Activated CD8-positive, alpha-beta memory T cell treated with anti-CD3 and anti-CD28 coated beads, Interleukin-2, amount 50 U/mL, for 4 hours (primary cell): ENCODE measurements at places on chromosomes 1 and 21.

GRCh38 chr21:20592463-20592862 lies 405.7 kb upstream of the NCAM2 start:
- no peak for DNase-seq

GRCh38 chr1:186569856-186570255 lies 108.9 kb upstream of the PDC start:
- DNase-seq, result no peak

GRCh38 chr1:186456729-186457255 lies 4.1 kb downstream of the PDC start:
- DNase-seq, result no peak

DNA sequence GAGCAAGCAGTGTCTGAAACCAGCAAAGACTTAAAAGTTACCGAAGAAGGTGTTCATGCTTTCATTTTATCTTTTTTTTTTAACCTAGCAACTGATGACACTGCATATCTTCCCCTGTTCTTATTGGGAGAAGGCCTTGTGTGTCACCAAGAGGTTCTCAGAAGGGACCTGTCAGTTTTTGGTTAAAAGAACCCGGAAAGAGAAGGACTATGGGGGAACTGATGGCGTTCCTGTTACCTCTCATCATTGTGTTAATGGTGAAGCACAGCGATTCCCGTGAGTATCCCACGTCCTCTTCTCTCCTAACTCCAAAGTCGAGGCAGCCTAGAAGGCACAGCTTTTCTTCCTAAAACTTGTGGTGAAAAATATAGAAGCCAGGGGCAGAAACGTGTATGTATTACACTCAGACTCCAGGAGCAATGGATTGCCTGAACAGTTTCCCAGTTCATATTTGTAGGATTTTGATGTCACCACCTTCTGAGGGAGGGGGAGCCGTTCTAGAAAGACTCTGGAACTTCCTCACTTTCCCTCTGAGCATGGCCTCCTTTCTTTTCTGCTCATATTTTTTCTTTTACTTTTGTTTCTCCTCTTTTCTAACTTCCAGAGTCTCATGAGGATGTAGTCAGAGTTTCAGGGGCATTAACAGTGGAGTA lies at the start of gene MR1:
Gene MR1 (plus strand): TSS at position 185 of the 653 bp plus-strand sequence. CDS start 25 bp downstream, at position 210.
- no peak for DNase-seq

GRCh38 chr1:74780594-74780993 lies 47.6 kb downstream of the TYW3 start:
- DNase-seq, result no peak

DNA sequence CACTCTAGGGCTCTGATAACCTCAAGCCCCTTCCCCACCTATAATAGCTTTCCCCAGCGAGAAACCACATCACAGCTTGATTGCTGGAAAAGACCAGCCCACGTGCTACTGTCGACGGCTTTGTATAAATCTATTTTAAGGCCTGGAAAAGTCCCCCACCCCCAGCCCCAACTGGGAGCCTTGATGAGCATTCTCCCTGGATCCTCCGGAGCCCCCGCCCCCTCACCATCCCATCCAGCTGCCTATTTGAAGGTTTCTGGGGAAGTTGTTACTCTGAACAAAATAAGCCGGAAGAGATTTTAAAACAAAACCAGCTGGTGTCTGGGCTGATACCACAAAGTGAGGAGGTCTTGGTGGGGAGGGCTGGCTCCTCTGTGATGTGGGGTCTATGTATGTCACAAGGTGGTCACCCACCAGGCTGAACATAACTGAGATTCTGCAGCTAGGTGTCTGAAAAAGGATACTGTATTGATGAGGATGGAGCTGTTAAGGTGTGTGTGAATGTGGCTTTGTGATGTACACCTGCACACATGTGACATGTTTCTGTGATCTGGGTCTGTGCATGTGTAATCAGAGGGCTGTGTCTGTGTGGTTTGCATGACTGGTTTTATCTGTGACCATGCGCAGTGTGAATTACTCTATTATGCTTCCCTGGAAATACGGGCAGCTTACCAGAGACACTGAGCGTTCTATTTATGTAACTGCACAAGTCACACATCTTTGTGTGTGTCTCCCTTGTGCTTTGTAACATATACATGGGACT lies 25.0 kb downstream of the RIMS3 start:
- DNase-seq, result no peak

DNA sequence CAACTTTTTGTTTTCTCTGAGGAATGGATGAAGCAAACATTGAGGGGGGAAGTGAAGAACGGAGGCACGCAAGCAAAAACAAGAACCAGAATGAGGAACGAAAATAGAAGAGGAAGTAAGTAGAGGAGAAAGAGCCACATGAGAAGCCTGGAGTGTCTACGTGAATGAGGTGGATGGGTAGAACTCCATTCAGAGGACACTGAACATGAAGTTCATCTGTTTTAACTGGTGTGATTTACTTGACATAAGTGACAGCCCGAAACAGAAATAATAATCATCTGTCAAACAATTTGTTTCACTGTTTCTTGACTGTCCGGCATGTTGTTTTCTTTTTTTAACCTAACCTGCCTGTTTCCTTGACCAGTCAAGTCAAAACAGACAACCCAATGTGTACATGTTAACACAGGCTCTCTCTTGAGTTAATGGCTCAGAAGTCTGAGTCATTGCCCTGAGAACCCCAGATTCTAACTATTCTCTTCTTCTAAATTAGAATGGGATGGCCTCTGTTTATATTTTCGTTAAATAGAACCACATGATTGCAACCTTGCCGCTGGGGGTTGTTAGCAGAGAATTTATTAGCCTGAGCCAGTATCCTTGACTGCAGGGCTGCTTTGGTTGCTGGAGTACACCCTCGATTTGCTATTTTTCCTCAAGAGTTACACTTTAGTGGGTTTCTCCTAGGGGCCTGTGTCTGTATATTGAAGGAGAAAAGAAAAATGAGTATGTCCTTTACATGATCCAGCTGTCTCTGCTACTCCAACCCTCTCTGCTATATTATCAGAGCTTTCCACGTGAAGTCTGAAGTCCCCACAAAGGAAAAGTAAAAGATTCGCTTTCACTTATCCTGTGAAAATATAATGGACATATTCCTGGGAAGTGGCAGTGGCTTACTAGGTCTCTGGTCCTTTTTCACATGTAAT lies 151.7 kb downstream of the ZC3H11B start:
- DNase-seq, result no peak

- no peak for DNase-seq
These were observed 439.3 kb downstream of the USP25 start for GRCh38 chr21:16169102-16169511.

DNA sequence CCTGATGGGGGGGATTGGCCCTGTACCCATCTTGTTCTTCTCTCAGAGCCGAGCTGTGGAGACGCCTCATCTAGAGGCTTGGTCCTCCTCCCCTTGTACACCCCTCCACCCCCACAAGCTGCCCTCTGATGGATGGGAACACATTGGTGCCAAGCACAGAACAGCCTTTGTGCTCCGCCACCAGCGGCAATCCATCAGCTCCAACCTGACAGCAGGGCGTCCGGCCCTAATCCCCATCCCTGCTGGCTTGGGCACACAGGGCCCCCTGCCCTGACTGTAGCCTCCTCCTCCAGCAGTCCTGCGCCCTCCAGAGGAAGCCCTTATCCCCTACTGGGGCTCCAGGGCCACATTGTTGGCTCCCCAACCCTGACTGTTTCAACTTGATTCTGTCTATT lies 3.8 kb upstream of the MYOG start:
- DNase-seq, result no peak

GRCh38 chr1:61081686-61082310 lies 563 bp upstream of the NFIA start:
- peak; percentile 60 for DNase-seq

DNA sequence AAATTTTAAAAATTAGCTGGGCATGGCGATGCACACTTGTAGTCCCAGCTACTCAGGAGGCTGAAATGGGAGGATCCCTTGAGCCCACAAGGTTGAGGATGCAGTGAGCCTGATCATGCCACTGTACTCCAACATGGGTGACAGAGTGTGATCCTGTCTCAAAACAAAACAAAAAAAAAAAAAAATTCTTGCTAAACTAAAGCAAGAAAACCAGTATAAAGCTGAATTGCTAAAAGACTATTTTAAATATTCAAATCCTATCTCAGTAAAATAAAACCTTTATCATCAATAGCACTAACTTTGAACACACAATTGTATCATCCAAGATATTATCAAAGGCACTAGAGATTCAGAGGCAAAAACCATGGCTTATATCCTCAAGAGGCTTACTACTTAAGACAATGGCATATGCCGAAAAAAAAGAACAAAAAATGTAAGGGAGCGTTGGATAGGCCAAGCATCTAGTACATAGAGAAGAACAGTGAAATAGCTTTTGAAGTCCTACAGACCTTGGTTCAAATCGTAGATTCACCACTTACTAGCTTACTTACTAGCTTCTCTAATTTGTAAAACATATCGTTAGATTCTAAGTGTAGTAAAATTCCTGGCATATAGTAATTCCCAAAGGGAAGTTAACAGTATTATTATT lies 3.6 kb downstream of the EPS15 start:
- no peak for DNase-seq

GRCh38 chr1:119097380-119097779 lies 43.1 kb downstream of the WARS2 start:
- no peak for DNase-seq

DNA sequence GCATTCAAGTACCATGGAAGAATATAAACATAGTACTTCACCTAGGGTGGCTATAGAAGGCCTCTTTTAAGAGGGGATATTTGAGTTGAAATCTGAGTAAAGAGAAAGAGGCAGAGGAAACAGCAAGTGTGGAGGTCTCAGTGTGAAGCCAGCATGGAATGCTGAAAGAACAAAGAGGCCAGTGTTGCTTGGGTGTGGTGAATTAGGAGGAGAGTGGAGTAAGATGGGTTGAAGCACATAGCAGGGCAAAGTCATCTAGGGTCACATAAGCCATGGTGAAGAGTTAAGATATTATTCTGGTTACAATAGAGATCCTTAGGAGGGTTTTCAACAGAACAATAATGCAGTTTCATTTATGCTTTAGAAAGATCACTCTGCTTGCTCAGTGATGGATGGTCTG lies 37.5 kb downstream of the C1orf141 start:
- no peak for DNase-seq

GRCh38 chr1:20660363-20660762 lies 806 bp downstream of the DDOST start:
- no peak for DNase-seq

- DNase-seq, result no peak
These were observed 134.7 kb upstream of the CD34 start for GRCh38 chr1:208045463-208046260.

DNA sequence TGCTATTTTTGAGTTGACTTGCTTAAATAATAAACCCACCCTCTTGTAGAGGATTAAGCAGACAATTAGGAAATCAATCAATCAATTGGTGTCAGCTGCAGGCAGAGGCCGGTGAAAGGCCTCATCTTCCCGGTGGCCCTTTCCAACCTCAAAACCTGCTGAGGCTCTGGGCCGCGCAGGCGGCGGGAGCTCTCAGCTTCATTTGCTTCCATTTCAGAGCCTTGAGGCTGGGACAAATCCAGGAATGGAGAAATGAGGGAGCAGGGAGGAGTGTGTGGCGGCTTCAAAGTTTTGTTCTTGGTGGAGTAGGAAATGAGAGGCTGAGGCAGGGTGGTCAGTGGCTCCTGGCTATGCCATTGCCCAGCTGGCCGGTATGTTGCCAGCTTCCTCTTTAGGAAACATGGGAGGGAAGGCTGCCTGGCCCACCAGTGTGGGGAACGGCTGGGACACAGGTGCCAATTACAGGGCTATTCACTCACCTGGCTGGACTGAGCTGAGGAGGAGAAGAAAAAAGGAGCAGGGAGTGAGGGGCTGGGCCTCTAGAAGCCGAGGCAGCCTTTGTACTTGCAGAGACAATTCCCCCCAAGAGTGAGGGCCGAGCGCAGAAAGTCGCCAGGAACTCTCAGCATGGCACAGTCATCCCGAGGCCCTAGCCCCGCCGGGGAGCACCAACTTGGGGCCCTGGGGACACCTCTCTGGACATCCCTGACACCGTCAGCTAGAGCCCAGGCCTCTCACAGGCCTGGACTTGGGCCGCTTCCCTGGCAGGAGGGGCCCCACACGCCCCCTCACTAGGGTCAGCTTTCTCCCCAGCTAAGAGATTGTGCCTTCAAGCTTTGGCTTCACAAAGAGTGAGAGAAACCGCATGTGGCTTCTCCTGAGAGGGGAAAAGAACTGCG lies 4.4 kb downstream of the POU3F1 start:
- DNase-seq, result no peak

- no peak for DNase-seq
These were observed 125.6 kb upstream of the LMO4 start for GRCh38 chr1:87202922-87203655.

DNA sequence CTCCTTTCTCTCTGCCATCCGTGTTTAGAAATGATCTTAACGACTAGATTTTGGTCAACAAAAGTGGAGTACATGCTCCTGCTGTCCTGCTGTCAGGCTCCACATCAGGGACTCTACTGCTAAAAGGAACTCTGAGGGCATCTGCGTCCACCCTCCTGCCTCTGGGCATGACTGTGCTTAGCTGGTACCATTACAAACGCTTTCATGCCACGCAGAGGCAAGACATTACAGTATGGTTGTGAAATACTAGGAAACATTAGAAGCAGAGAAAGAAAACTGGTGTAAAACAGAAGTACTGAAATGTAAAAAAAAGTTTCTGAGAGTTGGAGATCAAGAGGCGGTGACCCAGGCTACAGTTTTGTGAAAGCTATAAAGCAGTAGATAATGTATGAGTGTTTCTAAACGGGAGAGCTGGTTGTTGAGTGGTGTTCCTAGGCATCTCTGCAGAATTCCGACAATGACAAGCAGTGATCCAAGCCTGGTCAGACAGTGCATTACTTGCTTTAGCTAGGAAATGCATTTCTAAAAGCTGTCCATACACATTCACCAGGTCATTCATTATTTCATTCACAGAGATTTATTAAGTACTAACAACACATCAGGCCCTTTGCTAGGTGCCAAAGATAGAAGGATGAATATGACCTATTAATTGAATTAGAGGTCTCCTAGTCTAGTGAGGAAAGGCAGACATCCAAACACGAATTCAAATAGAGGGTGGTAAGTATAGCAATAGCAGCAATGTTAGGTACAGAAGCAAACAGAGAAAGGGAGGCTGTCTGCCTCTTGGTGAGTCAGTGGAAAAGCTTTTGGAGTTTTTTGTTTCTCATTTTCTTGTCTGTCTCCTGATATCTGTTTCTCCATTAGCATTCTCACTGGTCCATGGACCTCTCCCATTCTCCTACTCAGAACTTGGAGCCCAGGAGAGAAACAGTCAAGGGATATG lies 401.9 kb downstream of the LMO4 start:
- DNase-seq, result no peak
